Aorta (tissue), 5 donors: ENCODE measurements at places on chromosomes 13 and 19. TPM values are rescaled to one million over a fixed set of nuclear protein-coding genes. Genes with fewer than 3 reads are reported as not detected.

Gene LGALS14
- not detected for total RNA-seq

Gene DOCK6
- 109 TPM for total RNA-seq

DNA sequence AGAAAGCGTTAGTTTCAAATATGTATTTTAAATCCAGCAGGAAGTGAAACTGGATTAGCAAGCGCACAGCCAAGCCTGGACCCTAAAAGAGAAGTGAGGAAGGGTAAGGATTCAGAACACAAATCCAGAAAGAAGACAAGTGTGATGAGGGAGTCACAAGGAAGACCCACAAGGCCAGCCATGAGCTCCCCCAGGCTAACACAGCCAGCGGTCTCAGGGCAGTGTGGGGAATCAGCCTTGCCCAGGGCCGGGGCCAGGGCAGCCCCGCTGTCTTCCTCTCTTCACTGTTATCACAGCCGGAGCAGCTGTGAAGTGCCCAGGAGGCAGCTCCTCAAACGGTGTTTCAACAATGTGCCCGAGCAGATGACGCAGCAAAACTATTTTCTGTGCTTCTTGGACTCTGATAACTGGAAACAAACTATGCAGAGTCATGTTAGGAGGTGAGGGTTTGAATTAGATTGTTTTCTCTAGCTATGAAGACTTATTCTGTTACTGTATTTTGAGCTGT, 12.2 kb upstream of the CDC16 start:
- DNase-seq = no peak

GRCh38 chr19:42290136-42290522, 11.8 kb upstream of the PRR19 start:
- DNase-seq = no peak
